ENCODE measurements at places on chromosomes 3 and 15. TPM values are rescaled to one million over a fixed set of nuclear protein-coding genes. Genes with fewer than 3 reads are reported as not detected.

The LINGO1 gene
- 3.9 TPM for total RNA-seq

- DNase-seq, result no peak
These were observed 1.3 kb upstream of the SLITRK3 start for GRCh38 chr3:165197481-165197800.

DNA sequence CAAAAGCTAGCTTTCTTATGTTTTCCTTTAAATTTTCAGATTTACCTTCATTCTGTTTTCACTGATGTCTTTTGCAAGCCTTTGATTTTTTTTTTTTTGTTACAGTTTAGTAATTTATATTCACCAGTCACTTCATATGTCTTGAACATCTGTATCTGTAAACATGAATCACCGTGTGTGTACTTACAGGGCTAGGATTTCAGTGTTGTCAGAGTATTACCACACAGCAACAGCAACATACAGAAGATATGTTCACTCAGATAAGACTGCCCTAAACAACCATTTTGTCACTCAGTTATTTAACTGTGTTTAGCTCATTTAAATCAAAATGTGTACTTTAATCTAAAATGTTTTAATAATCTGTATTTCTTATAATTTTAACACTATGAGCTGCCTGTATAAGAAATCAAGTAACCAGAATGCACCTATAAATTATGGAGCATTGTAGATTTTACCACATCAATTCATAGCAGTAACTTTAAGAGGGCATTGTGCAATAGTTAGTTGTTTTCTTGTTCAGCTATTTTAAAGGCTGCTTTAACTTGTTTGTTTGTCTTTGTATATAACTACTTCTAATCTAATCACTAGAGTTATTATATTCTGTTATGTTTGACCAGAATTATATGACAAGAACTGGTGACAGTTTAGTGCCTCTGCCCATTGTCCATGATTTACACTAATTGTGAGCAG, 50.4 kb downstream of the GHSR start:
- no peak for DNase-seq

- DNase-seq, result no peak
These were observed 163.9 kb downstream of the FGF12 start for GRCh38 chr3:192563417-192563816.

DNA sequence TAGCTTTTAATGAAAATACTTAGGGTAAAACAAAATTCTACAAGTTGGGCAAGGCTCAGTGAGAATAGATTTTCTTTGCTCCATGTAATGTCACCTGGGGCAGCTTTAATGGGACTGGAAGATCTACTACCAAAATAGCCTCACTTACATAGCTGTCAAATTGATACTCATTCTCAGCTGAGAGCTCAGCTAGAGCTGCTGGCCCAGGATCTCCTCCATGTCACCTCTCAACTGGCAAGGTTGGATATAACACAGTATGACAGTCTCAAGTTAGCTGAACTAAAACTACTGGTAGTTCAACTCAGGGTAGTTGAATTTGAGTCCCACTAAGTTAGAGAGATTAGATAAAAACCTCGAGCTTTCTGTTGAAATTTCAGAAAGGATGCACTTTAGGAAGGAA, 218.5 kb upstream of the PLSCR5 start:
- no peak for DNase-seq

DNA sequence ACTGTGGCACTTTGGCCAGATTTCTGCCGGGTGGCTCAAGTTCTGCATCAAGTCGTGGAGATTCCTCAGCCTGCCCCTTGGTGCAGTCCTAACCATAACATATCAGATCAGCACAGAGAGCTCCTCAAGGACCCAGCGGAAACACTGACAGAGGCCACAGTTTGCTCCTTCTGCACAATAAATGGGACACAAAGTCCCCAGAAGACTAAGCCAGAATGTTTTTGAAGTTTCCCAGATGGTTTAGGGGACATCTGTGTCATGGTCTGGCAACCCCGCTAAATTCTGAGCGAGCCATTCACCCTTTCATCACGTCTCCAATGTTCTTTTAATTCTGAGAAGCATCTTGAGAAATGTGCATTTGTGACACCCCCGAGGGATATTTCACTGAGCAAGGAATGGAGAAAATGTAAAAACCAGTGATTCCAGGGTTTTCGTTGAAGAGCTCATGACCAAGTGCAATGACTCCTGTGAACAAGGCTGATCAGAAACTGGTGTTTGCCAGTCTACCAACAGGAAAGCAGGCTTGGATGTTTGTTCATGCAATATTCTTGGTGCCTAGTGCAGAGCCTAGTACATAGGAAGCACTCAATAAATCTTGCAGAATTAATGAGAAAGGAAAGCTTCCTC, 64.8 kb upstream of the LMCD1 start:
- no peak for DNase-seq

GRCh38 chr3:132953683-132954082, 84.5 kb upstream of the TMEM108 start:
- DNase-seq, result no peak

The KBTBD13 gene
- total RNA-seq, result not detected

- no peak for DNase-seq
These were observed 22.4 kb downstream of the HPS3 start for GRCh38 chr3:149151843-149152242.

DNA sequence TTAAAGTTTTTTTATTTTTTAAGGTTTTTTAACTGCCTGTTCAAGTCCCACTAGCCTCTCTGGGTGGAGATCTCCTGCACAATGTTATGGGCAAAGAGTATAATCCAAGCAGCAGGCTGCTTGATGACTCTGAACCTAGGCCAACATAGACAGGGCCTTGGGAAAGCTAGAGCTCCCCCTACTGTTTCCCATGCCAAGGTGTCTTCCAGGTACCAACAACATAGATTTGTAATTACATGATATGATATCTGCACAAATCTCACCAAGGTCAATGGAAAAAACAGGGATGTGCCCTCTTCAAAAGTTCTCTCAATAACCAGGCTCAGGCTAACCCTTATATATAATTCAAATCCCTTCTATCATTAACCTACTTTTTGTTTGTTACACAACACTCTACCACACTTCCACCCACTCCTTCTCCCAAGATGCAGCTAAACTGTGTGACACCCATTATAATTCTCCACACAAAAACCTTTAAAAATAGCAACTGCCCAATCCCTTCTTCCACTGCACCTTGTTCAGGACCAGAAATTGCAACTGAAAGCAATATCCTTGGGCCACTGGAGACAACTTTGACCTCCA, 43.8 kb downstream of the RBM15B start:
- no peak for DNase-seq

GRCh38 chr15:95401587-95401986, 928.9 kb upstream of the NR2F2 start:
- DNase-seq, result no peak

The SPINT1 gene
- total RNA-seq, result 1.1 TPM

- DNase-seq, result peak; percentile 80
These were observed 135.7 kb upstream of the IL12A start for GRCh38 chr3:159852821-159853505.

DNA sequence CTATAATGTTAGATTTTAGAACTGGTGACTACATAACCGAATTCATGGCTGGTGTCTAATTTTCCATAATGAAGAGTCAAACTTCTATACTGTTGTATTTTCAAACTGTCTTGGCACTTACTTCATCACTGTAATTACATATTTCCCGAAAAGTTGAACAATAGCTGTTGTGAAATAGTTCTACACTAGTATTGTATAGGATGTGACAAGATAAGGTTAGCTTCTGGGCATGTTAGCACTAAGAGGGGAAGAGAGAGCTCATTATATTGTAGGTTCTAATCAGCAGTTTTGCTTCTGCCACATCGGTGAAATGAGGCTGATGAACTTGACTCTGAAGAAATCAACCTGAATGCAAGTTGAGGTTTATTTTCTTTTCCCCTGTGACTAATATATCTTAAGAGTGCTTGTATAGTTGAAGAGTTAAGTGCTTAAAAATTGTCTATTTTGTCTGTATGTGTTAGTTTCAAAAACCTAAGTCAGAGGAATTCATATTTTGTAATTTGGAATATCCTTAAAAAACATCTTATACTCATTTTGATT, 8.9 kb downstream of the GYG1 start:
- DNase-seq, result no peak

The TMEM108 gene
- total RNA-seq, result 0.71 TPM
